ENCODE measurements at places on chromosomes 11 and 22.

GRCh38 chr11:44192017-44192385 is 96.5 kb downstream of the EXT2 start:
- DNase-seq: no peak

DNA sequence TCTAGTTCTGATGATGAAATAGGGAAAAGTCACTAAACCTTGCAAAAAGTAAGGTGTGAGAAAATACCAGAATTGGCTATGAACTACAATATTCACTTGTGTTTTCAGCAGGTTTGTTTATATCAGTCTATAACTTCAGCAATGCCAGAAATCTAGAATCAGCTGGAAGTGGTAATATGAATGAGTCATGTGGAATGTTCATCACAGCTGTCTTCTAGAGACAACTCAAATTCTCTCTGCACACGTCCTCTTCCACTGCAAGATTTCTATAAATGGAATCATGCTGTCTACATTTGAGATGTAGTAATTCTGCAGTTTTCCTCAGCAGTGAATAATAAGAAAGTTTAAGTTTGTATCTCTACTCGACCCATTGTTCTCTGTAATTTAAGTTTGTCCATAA is 89.9 kb downstream of the OR4A15 start:
- DNase-seq: no peak

GRCh38 chr11:3035333-3035732 is 21.9 kb downstream of the CARS1 start:
- no peak for DNase-seq

DNA sequence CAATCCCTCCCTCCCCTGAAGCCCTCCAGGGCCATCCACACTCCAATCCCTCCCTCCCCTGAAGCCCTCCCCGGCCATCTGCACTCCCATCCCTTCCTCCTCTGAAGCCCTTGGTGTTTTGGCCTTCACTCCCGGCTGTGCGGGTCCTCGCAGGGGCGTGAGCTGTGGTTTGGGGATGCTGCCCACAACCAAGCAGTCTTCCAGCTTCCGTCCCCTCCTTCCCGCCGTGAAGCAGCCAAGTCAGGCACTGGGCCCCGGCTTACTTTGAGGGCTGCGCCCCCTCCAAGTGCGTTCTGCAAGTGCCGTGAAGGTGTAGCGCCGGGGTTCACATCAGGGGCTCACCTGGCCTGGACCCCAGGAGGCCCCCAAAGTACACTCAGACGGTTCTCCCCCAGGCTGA is 335.9 kb downstream of the BRD1 start:
- DNase-seq: no peak

- peak; percentile 38 for DNase-seq
These were observed 19.2 kb downstream of the EIF3M start for GRCh38 chr11:32602657-32603415.

- no peak for DNase-seq
These were observed 26.2 kb downstream of the MCM5 start for GRCh38 chr22:35425971-35426800.

Measured in AML-193 (cell line).